ENCODE measurements at places on chromosomes 5 and 9.

DNA sequence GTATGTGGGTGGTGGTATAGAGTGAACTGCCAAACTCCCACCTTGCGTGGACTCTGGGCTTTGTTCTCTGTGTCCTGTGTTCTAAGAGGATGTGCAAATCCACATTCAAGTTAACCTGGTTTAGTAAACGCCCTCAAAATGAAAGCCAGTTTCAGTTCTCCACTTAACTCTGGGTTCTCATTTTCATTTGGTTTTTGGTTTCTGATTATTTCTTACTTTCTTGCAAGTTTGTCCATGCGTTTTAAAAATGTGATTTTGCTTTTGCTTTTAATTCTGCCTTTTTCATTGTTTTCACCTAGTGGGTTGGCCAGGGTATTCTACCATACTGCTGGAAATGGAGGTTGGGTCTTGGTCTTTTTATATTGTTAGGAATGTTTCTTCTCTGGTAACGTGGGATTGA lies 38.2 kb downstream of the GALNT10 start:
- no peak for DNase-seq

- DNase-seq, result no peak
Observed at GRCh38 chr9:84736536-84736935, 67.0 kb downstream of the NTRK2 start.

DNA sequence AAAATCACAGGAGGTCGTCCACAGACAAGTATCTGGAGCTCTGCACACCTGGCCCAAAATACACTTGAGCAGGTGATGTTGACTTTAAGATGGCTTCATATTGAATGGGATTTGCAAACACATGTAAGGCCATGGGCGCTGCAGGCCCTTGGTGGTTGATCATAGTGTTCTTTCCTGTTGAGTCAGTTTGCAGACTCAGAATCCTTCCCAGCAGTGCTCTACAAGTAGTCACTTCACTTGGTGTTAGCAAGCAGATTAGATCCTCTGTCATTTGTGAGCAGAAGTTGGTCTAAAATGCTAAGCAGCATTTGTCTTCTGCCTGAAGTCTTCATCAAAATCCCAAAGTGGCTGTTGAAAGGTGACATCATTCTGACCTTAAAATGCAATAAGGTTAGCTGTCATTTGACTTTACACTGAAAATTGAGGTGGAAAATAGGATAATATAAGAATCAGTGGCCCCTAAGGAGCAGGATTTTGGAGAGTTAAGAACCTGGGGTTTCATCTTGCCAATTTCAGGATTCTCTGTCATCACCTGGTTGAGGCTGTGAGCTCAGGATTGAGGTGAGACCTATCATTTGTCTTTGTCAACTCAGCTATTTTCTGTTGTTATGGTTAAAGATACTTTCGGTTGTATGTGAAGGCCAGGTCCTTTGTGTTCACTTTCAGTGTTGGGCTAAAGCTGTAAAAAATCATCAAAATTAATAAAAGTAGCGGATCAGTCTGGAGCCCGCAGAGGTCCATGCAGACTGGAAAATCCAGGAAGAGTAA lies 114.5 kb downstream of the LRRC70 start:
- DNase-seq, result no peak

DNA sequence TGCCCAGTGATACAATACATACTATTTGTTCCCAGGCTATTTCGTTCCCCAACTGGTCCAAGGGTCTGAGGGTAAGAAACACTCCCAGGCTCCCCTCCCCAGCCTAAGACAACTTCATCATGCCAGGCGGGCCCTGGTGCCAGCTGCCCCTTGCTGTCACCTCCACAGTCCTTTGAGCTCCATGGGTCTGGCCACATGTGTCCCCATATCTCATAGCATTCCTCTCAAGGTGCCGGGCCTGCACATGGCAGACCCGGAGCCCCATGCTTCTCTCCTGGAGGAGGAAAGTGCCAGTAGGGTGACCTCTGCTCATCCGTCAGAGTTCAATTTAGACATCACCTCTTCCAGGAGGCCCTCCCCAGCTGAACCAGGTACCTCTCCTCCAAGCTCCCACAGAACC lies 120.5 kb downstream of the C5orf15 start:
- no peak for DNase-seq

DNA sequence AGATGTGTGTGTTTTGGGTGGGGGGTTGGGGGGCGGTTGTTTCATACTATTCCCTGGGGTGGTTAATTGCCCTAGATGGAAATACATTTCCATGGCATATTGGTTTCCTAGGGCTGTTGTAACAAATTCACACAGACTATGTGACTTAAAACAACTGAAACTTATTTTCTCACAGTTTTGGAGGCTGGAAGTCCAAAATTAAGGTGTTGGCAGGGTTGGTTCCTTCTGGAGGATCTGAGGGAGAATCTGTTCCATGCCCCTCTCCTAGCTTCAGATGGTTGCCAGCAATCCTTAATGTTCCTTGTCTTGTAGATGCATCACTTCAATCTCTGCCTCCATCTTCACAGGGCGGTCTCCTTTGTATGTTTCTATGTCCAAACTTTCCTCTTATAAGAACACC lies 353.7 kb upstream of the ACTBL2 start:
- no peak for DNase-seq

DNA sequence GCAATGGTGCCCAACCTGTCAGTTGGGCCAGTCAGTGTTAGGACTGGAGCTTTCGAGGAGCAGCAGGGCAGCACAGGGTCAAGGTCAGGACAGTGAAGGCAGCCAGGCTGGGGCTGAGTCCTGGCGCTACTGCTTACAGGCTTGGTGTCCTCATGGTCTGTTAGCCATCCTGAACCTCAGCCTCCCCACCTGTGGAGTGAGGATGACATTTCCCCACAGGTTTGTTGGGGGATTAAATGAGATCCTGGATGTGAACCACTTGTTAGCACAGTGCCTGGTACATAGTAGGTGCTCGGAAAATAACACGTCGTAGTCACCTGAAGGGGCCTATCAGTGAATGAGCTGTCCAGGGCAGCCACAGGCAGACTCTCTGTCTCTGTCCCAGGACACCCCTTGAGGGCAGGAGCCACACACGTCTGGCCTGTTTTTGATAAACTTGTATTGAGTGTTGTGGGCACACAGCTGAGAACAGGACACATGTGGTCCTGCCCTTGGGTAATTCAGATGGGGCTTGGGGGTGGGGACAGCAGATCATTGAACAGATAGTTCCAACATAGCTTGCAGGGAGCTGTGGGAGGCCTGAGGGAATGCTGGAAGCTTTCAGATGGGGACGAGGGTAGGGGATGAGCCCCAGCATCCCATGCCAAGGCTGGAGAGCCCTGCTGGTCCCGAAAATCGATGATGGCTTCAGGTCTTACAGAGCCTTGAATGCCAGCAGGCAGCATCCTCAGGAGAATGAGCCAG lies 69.3 kb downstream of the AMBP start:
- no peak for DNase-seq

DNA sequence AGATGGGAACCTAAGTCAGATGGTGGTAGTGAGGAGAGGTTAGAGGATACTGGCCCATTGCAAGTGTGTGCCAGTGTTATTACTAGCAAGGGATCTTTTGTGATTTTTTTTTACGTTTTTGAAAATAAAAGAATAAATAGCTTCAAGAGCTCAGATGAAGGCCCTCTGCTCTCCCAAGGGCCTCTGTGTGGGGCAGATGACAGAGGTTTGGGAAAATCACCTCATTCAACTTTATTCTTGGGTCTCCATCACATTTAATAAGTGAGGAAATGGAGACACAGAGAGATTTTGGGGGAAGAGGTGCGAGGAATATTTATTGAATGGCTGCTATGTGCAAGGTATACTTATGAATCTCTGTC lies 10.1 kb upstream of the TRAF1 start:
- DNase-seq, result no peak

GRCh38 chr5:135834639-135835529 lies at the start of gene SLC25A48:
TSS of gene SLC25A48 (plus strand) at chr5:135834663. CDS start at chr5:135834848, 185 bp downstream.
- DNase-seq, result peak; percentile 83

DNA sequence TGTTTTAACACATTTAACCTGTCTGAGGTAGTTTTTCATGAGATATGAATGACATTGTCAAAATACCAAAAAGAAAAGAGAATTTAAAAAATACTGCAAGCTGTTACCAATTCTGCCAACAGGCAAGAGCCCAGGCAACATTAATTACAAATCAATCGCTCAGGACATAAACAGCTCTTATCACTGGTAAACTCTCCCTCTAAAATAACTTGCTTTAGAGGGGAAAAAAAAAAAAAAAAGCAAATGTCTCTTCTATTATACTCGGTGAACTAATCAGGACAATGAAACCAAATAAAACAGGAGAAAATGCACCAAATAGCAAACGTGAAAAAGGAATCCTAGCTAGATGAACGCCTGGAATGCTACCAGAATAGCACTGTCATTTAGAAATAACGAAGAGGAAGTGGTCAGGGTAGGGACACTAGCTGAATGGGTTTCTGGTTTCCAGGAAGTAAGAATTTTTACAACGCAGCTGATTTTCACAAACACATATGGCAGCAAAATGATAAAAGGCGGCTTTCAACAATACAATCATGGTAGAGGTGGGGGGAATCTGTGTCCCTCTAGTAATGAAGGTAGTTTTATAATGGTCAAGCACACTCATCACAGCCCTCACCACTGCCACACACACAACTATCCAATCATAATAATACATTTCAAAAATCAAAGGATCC lies 94.9 kb downstream of the DENND1A start:
- DNase-seq, result no peak

- no peak for DNase-seq
Observed at GRCh38 chr9:8784838-8785237, 985.3 kb upstream of the DMAC1 start.

DNA sequence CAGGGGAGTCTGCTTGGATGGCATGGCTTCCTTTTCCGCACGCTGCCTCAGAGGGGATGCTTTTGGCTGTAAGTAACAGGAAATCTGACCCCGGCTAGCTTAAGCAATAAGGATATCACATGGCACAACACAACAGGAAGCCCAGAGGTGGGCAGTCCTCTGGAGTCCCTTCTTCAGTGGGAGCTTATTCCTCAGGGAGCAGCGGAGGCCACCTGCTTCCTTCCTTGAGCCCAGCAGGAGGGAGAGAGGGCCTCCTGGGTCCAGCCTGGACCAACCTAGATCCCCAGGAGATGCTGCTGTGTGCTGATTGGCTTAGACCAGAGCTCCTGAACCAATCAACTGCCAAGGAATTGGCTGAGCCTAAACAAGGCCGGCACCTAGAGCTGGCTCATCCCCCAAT lies 66.3 kb downstream of the C9orf50 start:
- no peak for DNase-seq

- DNase-seq, result peak; percentile 74
Observed at GRCh38 chr9:38088006-38088925, 19.2 kb upstream of the SHB start.

DNA sequence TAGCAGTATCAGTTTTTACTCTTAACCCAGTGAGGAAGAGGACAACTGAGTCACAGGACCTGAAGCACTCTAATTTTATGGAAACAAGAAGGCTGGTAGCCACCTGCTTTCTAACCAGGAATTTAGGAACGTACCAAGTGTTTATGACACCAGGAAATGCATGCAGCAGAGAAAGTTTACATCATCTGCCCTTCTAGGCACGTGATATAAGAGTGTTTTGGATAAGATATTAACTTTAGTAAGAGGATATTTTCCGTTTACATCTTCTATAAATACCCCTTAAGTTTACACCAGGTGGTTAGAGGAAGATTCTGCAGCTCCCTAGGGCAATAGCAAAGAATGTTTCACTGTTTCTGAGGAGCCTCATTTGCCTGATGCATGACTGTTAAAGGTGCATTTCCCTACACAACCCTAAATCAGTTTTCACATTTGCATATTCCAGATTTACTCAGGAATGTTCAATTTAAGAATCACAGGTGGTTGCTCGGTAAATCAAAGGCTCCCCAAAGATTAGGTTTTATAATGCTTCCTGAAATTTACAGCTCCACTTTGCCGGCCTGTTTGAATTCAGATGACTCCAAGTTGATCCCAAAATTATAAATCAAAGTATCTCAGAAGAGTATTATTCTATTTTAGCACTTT lies 1.8 kb downstream of the TSC1 start:
- no peak for DNase-seq

GRCh38 chr9:21728781-21729180 lies 73.7 kb upstream of the MTAP start:
- no peak for DNase-seq

DNA sequence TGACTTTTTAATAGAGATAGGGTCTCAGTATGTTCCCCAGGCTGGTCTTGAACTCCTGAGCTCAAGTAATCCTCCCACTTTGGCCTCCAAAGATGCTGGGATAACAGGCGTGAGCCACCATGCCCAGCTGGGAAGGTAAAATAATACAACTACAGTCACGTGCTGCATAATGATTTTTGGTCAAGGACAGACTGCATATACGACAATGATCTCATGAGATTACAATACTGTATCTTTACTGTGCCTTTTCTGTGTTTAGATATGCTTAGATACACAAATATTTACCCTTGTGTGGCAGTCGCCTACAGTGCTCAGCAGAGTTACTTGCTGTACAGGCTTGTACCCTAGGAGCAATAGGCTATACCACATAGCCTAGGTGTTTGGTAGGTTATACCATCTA lies 14.2 kb upstream of the IRF1 start:
- DNase-seq, result no peak

- no peak for DNase-seq
Observed at GRCh38 chr5:175116466-175117048, 327.4 kb downstream of the DRD1 start.

- DNase-seq, result no peak
Observed at GRCh38 chr5:42590566-42590965, 166.1 kb upstream of the CCDC152 start.

- DNase-seq, result no peak
Observed at GRCh38 chr5:28164568-28164967, 1126.2 kb upstream of the CDH9 start.

DNA sequence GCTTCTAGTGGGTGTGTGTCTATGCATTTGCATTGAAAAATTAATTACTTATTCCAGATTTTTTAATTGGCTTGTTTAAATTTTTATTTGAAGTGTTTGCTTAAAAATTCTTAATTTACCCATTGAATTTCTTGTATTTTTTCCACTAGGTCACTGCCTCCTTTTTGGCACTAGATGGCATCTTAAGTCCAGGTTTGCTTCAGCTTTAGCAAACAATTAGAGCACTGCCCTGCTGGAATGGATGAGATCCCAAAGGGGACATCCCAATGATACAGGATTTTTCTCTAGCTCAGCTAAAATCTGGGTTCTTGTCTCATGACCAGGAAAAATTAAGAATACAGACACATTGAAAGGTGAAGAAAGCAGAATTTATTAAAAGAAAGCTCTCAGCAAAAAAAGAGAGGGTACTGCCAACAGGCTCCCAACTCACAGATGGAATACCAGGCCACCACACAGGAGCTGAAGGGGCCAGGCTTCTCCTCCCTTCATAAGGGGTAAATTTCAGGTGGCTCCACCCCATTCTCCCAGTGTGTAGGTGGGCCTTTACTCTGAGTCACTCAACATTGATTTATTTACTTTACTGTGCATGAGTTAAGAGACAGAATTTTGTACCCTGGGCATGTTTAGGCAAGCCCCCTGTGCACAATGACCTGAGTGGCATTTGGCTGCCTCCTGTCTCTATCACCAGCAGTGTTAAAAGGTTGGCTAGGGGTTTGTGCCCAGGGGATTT lies 532.4 kb downstream of the ANXA1 start:
- no peak for DNase-seq

GRCh38 chr5:56986626-56986947 lies 34.7 kb upstream of the MIER3 start:
- no peak for DNase-seq

GRCh38 chr9:29211580-29212396 lies 1638.5 kb upstream of the C9orf72 start:
- DNase-seq, result no peak

- no peak for DNase-seq
Observed at GRCh38 chr9:137580209-137580953, 1.7 kb upstream of the DPH7 start.
